ENCODE measurements at places on chromosomes 16 and 17. TPM values are rescaled to one million over a fixed set of nuclear protein-coding genes. Genes with fewer than 3 reads are reported as not detected.

The NPIPB9 gene
- total RNA-seq, result 1.8 TPM

The C1QTNF1 gene
- 60.4 TPM for total RNA-seq

The KRT31 gene
- total RNA-seq, result not detected

The CYGB gene
- total RNA-seq, result 1.4 TPM

The ARL2BP gene
- 78.7 TPM for total RNA-seq

The OTOP2 gene
- total RNA-seq, result 0.09 TPM

The CFAP97D1 gene
- total RNA-seq, result 0.07 TPM

The PITPNM3 gene
- total RNA-seq, result 1.5 TPM
